Tongue (tissue), 3 donors: ENCODE measurements at places on chromosomes 11 and 22. TPM values are rescaled to one million over a fixed set of nuclear protein-coding genes. Genes with fewer than 3 reads are reported as not detected.
A peak's percentile ranks its signal among the peaks of the same experiment; 100 is the strongest.

The PLAAT2 gene
- 3.7 TPM for total RNA-seq

The APOA5 gene
- not detected for total RNA-seq

DNA sequence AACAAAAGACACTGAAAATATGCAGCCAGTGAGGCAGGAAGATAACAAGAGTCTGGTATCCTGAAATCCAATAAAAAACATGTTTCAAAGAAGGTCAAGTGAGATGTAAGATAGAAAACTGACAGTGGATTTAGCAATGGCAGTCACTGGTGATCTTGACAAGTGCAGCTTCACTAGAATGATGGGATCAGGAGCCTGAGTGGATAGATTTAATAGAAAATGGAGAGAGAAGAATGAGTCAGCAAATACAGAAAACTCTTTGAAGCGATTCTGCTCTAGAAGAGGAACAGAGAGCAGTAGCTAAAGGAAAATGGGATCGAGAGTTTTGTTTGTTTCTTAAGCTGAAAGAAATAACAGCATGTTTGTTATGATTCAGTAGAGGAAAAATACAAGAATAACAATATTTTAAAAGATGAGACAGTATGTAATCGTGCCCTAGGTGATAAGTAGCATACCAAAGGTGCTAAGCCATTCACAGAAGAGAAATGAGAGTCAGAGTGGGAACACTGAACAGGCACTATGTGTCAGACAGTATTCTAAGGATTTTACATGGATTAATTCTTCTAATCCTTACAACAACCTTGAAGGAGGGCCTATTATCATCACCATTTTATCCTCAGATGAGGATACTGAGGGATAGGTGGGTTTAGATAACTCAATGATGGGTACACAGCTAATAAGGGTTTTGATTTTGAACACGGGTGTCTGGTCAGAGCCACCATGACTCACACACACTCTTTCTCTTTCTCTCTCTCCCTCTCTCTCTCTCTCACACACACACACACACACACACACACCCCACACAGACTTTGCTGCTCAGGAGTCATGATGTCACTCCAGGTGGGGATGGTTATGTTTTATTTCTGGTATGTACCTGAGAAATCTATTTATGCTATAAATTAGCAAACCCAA, 36.3 kb downstream of the MRE11 start:
- no peak for DNase-seq

DNA sequence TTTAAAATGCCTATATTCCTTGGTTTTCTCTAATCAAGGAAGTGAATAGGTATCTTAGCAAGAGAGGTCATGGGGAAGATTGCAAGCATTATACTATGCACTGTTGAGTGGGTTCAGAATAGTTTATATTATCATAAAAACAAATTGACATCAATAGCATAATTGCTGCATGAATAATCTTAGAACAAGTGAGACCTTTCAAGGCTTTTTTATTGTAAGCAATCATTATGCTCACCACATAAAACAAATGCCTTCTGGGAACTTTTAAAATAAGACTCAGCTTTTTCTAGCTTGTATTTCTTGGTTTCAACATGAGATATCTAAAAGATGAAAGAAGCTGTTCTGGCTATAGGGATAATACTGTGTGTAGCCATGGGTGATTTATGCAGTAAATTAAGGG, 135.6 kb upstream of the ZC3H12C start:
- DNase-seq: no peak

The LRRC4C gene
- 4.7 TPM for total RNA-seq

The UBASH3B gene
- 7.9 TPM for total RNA-seq

The TMEM191B gene
- not detected for total RNA-seq

- peak; percentile 76 for DNase-seq
These were observed 49.5 kb upstream of the RRM1 start for GRCh38 chr11:4044976-4045646.

The SCN3B gene
- 18.5 TPM for total RNA-seq

DNA sequence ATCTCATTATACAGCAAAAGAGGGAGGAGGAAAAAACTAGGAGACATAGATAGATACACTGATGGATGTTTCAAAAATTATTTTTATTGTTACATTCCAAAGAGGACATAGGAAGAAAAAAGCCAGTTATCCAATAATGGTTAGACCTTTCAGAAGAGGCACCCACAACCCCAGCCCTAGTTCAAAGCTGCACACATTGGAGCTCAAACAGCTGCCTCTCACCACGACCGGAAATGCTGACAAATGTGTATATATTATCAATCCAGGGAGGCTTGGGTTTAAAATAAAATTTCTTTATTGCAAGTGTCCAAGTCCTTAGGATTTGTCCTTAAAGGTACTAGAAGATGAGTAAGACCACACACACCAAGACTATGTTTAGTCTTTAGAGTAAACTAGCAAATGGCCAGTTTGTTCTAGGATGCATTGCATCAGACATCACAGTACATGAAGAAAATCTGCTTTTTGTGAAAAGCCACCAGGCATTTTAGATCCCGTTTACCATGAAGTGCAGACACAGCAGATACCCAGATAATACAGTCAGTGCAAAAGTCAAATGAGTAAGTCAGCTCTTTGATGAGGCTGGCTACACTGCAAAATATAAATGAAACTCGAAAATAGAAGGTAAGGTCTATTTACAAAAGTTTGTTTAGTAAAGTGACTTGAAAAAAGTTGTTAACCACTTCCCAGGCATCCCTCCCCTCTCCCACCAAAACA, 4.6 kb upstream of the ASCL3 start:
- DNase-seq: no peak

The CNIH2 gene
- 1.7 TPM for total RNA-seq

The TUB gene
- total RNA-seq: 26.2 TPM

GRCh38 chr11:3108183-3108721, 51.0 kb upstream of the CARS1 start:
- DNase-seq: no peak
